Large intestine (tissue), 12 donors: ENCODE measurements at places on chromosomes 2 and 18. TPM values are rescaled to one million over a fixed set of nuclear protein-coding genes. Genes with fewer than 3 reads are reported as not detected.

GRCh38 chr2:240869956-240870875 lies 1.6 kb downstream of the AGXT start:
- no peak overlapping the region for H3K4me3 ChIP-seq
- H3K27me3 ChIP-seq: no peaks in the 10 kb centered on the region
- no peak overlapping the region for H3K27ac ChIP-seq
- no peak for DNase-seq
- H3K4me1 ChIP-seq: peaks cover 20% of the 10 kb centered on the region

GRCh38 chr18:9209279-9209678 lies 72.7 kb downstream of the ANKRD12 start:
- peaks cover 22% of the 10 kb centered on the region for H3K36me3 ChIP-seq
- H3K4me1 ChIP-seq: no peaks in the 10 kb centered on the region
- H3K27me3 ChIP-seq: no peaks in the 10 kb centered on the region
- no peak overlapping the region for H3K4me3 ChIP-seq
- no peak overlapping the region for H3K27ac ChIP-seq
- DNase-seq: no peak

DNA sequence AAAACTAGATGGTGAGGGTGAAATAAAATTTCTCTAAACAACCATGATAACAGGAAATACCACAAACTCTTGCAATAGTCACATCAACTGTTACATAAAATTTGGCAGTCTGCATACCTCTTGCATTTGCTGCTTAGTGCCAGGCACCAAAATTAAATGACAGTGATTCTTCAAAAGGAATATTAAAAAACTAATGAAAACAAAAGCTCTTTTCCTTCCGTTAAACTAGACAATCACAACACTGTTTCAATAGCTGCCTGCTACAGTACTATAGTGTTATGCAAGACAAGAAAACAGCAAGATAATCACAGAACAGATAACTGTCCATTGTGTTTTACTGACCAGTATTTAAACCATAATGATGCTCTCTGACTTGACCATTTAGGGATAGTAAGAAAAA lies 239.0 kb upstream of the SMAD7 start:
- DNase-seq: no peak
- H3K4me3 ChIP-seq: no peak overlapping the region
- H3K4me1 ChIP-seq: no peaks in the 10 kb centered on the region
- H3K27me3 ChIP-seq: no peaks in the 10 kb centered on the region
- H3K27ac ChIP-seq: no peak overlapping the region

- H3K4me1 ChIP-seq: no peaks in the 10 kb centered on the region
- DNase-seq: no peak
- H3K27ac ChIP-seq: no peak overlapping the region
- no peaks in the 10 kb centered on the region for H3K36me3 ChIP-seq
These were observed 589.2 kb upstream of the LRRTM1 start for GRCh38 chr2:80893711-80894110.

DNA sequence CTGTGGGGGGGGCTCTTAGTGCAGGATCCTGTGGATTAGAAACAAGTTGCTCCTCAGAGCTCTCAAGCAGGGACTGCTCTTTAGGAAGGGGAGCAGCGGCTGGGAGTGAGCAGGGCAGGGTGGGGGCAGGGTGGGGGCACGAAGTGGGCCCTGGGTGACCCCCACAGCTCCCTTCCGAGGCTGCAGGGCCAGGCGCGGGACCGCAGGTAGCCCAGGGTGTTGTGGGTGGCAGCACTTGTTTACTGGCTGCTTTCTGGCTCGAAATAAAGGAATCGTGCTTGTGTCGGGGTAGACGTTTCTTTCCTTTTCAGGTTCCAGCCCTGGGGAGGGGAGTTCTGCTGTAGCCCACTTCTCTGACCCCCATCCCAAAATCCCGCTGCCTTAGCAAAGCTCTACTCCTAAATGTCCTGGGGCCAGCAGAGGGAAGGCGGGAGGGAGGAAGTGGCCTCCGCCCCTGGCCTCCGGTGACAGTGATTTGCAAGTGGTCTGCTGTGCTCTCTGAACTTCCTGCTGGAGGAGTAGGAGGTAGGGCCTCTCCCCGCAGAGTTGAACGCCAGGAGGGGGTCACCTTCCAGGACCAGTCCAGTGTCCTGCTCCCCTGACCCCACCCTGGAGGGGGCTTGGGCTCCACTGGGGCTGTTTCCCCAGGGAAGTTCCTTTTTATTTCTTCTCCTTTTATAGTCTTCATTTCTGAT lies 8.3 kb downstream of the NEU4 start:
- no peaks in the 10 kb centered on the region for H3K36me3 ChIP-seq

DNA sequence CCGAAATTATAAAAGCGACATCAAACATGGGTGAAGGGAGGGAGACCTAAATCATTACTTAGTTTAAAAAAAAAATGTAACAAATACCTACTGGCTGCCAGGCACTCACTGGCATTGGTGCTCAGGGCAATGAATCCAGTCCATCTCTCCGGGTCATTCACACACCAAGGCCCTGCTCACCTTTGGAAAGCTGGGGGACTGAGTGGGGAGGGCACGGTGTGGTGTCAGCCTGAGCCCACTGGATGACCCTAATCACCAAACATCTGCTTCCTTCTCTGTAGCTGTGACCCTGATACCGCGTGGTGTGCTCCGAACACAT lies 336 bp upstream of the DDX1 start:
- H3K36me3 ChIP-seq: peaks cover 10% of the 10 kb centered on the region
- peak overlapping the region; percentile 94 for H3K4me3 ChIP-seq
- peak overlapping the region; percentile 92 for H3K27ac ChIP-seq
- H3K27me3 ChIP-seq: no peaks in the 10 kb centered on the region

The ZSWIM2 gene
- not detected for polyA plus RNA-seq

DNA sequence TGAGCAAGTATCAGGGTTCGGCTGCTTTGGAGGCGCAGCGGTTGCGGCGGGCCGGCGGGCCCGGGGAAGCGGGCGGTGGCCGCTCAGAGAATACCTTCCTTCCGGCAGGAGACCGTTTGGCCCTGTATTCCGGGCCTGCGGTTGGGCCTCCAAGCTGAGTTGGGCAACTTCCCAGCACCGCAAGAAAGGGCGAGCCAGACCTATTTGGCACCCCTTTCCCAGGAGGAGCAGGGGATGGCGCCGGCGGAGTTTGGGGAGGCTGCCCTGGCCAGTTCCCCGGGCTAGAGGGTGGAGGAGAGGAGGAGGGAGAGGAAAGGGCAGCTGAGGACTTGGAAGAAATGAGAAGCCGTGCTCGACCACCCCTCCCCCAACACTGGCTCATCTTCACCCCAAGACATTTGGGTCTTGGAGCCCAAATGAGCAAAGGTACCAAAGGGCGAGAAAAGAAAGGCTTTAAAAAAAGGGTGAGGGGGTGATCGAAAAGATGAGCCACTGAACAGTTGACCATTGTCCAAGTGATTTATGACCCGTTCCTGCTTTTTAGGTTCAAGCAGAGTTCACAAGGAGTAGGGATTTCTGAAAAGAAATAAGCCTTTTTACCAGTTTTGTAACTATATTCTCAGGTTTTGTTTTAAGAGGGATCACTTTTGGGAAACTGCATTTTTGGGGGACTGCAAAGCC lies 8.4 kb downstream of the HOXD3 start:
- DNase-seq: no peak
- peaks cover 91% of the 10 kb centered on the region for H3K27me3 ChIP-seq
- peak overlapping the region; percentile 14 for H3K27ac ChIP-seq
- peaks cover 10% of the 10 kb centered on the region for H3K4me1 ChIP-seq
